A172 (cell line): ENCODE measurements at places on chromosomes 16 and 17. TPM values are rescaled to one million over a fixed set of nuclear protein-coding genes. Genes with fewer than 3 reads are reported as not detected.
A peak's percentile ranks its signal among the peaks of the same experiment; 100 is the strongest.

The SUMO2 gene
- 201 and 239 TPM in 2 replicates for total RNA-seq

The MYH11 gene
- total RNA-seq, result not detected in 2 replicates

- peak; percentile 13 for DNase-seq
These were observed 4.2 kb downstream of the ADCY9 start for GRCh38 chr16:4111748-4112696.

DNA sequence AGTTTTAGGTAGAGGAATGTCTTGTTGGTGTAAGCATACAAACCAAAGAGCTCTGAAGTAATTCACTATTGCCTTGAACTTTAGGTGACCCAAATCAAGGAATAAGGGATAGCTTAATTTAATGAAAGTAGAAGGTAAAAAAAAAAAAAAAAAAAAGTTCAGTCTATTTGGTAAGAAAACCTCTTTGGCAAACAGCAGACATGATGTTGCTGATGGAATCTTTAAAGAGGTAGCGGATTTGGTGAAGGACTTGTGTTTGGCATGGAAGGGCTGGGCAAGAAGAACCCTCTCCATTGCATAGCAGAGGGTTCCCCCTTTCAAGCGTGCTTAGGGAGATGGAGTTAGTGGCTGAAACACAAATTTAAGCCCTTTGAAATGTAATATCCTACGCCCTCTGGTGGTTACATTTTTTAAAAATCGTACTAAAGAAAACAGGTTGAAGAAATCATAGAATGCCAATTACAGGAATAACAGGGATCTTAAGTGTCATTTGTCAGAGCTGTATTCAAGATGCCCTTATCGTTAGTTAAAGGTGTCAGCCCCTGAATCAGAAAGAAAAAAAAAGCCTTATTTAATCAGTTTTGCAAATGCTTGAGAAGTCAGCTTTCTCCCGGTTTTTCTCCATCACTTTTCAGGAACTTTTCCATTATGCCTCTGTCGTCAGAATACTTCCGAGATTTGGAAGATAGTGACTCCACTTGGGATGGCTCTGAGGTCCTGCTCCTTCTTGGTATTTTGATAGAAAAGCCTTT lies 383.1 kb downstream of the KCNJ2 start:
- DNase-seq, result peak; percentile 37

DNA sequence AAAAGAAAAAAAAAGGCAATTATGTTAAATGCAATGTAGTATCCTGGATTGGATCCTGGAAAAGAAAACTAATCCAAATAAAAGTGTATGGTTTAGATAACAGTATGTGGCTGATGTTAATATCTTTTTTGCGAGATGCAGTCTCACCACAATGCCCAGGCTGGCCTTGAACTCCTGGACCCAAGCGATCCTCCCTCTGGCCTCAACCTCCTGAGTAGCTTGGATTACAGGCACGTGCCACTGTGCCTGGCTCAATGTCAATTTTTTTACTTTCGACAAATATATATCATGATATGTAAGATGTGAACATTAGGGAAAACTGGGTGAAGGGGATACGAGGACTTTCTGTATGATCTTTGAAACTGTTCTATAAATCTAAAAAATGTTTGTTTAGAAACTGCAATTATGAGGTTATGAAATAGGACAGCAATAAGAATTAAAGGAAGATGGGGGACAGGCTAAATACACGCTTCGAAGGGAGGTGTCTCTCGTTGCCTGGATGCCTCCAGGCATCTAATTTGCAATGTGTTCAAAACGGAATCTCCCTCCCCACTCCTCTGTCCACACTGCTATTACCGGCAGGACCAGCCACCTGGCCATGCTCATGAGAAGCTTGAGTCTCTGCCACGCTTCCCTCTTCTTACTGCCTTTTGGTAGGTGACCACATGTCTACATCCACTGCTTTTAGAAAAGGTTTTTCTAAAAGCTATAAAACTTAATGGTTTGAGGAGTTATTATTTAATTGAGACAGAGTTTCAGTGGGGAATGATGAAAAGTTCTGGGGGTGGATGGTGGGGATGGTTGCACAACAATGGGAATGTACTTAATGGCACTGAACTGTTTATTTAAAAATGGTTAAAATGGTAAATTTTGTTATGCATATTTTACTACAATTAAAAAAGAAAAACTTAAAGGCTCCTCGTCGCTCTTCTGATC lies 15.2 kb downstream of the UBE2O start:
- DNase-seq, result no peak
